Activated naive CD4-positive, alpha-beta T cell (primary cell): ENCODE measurements at places on chromosomes 6 and 20.

- no peak for DNase-seq
Observed at GRCh38 chr6:111713236-111713635, 107.6 kb upstream of the TRAF3IP2 start.

- no peak for DNase-seq
Observed at GRCh38 chr20:57660922-57661745, 40.9 kb upstream of the ZBP1 start.

- no peak for DNase-seq
Observed at GRCh38 chr6:1607516-1608221, 2.0 kb upstream of the FOXC1 start.

DNA sequence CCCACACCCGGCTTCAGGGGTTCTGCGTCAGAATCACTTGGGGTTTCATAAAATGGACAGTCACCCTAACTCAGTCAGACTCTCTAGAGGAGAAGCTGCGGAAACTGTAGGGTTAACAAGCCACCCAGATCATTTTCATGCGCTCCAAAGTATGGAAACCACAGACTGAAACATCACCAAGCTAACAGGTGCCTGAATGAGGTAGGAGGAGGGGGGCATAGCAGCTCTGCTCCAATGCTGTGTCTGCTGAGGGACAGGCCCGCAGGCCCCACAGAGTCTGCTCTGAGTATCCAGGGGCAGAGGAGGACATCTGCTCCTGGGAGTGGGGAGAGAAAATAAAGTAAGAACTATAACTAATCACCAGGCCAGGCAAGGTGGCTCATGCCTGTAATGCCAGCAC, 97.1 kb upstream of the AKAP12 start:
- no peak for DNase-seq

DNA sequence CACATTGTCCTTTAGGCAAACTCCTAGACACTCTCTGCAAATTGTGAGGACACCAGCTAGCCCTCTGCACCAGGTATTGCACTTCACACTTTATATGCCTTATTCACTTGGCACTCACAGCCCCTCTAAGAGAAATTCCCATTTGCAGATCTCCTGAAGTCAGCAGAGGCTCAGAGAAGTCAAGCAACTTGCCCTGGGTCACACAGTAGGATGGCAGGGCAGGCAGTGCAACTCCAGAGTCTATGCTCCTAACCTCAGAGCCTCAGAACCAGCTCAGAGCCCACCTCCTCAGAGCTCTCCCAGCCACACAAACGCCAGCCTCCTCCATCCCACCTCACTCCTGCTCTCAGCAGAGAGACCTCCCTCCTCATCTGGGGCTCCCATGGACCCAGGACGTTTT, 52.4 kb upstream of the BLCAP start:
- no peak for DNase-seq

- no peak for DNase-seq
Observed at GRCh38 chr20:35909176-35909575, 45.1 kb downstream of the SCAND1 start.

DNA sequence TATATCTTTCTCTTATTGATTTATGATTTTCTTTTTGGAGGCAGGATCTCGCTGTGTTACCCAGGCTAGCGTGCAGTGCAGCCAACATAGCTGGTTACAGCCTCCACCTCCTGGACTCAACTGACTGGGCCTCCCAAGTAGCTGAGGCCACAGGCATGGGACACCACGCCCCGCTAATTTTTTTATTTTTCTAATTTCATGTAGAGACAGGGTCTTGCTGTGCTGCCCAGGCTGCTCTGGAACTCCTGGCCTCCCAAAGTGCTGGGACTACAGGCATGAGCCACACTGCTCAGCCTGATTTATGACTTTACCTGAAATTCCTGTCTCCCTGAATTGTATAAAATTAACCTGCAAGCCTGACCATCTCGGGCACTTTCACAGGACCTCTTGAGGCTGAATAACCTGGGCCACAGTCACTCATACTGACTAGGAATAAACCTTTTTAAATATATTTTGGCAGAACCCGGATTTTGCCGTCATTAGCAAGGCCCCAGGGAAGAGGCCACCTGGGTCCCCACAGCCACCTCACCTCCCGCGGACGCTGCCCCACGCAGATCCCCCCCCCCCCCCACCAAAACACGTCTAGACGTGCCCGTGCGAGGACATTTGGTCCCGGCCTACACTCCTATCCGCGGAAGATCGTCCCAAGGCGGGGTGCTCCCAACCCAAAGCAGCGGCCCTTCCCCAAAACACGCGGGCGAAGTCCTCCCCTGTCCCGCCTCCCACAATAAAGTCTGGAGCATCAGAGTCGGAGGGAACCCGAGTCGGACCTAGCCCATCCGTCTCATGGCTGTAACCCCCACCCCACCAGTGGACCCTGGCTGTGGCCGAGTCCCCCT, 902 bp downstream of the ZNF337 start:
- DNase-seq: no peak
